ENCODE measurements at places on chromosomes 2 and 18.

DNA sequence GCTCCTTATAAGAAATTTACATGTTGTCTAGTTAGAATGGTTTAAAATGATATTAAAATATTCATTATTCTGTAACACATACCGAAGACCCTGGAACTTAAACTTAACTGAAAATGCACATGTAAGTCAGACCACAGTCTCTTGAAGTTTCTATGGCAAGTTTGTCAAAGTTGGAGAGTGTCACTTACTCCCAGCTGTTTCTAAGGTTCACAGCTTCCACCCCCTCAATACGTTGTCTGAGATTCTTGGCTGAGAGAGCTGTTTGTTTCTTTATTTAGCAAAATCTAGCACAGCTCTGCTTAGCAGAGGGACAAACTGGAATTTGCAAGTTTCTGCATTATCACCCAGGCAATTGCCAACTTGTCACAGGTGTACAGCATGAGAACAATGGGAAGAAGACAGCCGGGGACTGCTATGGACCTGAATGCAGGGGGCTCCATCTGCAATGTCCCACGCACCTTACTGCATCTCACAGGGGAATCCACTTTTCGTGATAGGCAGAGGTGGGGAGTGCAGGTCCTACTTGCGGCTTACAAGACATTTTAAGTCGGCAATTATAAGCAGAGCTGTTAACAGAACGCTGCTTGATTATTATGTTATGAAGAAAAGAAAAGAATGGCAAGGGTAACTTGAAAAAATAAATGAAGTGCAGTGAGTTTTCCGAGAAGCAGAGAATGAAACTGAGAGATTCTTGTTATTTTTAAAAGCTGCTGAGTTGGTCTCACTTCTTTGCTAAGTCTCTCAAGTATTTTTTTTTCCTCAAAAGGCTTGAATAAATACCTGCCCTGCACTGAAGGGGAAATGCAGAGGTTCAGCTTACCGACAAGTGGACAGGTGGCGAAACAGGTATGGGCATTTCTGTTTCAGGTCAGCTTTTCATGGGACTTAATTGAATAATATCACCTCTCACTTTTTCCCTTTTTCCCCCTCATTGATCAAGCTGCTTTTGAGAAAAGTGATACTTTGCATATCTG lies 1072.1 kb upstream of the FANCL start:
- no peak for DNase-seq

DNA sequence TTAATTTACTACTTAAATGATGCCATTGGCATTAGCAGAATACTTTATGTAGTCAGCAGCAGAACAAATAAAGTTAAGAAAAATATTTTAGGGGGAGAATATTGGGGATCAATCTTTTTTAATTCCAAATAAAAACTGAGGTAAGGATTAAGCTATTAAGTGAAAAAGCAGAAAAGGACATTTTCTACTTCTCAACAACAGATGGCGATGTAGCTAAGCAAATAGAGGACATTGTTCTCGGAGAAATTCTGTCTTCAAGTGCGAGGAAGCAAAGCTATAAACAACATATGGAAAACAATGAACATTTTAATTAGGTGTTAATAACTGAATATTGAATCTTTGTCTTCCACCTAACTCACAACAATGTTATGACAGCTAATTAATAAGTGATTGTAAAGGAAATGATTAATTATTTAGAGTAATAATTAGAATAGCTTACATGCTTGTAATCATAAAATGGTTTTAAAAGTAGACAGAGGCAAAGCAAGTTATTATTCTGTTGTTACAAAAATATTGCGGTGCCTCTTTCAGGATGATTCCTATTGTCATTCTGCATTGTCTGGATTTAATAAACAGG lies 32.9 kb upstream of the CCDC93 start:
- DNase-seq = no peak

GRCh38 chr2:186183406-186183805 lies 302.7 kb upstream of the ZC3H15 start:
- no peak for DNase-seq

DNA sequence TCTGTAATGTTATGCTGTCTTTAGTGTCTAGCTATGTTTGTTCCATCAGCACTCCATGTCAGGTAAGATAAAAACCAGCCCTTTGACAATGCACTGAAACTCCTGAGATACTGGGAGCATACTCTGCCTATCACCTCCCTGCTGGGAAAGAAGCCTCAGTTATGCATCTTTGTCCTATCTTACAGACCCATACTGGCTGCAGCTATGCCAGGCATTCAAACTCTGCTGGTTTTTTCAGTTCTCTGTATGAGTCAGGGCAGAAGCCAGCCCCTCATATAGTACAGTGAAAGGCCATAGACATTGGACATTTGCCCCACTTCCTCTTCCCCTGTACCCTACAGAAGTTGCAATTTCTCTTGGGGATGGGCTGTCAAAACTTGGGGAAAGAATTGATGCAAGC lies 181.1 kb upstream of the RGPD4 start:
- DNase-seq = no peak

DNA sequence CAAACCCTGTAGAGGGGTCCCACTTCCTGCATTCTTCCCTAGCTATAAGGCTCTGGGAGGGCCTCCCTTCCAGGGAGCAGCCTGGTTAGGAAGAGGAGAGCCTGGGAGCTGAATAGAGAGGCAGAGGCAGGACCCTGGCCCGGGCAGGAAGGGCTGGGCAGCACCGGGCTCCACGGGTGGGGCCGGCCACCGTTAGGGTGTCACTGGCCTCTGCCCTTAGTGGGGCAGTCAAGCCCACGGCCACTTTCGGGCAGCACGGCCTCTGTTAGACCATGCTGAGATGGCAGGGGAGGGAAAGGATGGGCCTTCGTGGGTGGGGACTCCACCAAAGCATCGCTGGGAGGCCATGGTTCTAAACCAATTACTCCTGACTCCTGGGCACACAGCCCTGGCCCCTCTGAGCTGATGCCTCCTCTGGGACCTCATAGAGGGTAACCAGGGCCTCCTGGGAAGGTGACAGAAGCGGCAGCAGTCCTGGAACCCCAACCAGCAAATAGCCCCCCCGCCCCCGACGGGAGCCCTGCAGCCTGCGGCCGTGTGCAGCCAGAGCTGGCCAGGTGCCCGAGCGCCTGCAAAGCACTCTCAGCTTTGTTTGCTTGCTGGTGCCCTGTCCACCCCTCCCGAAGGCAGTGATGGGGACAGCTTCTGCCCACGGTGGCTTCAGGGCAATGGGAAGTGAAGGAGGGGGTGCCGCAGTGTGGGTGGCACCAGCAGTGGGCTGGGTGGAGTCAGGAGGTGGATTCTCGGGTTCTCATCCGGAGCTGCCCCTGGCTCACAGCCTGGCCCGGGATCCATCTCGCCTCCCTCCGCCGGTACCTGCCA lies 16.3 kb upstream of the HPCAL1 start:
- DNase-seq = no peak

DNA sequence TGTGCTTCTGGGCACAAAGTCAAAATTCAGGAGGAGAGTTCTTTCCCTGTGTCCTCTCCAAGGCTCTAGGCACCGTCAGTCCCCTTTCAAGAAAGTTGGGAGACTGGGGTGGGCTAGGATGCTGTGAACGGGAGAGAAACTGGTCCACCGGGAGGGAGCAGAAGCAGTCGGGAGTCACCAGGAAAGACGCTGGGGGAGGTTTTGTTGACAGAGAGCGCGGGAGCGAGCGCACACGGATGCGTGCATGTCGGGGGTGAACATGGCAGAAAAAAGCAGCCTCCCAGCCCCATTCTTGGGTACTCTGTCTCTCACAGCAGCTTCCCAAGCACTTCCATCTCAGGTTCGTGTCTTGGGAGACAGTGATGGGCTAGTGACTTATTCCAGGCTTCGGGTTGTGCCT lies 97.1 kb upstream of the PXDN start:
- no peak for DNase-seq

DNA sequence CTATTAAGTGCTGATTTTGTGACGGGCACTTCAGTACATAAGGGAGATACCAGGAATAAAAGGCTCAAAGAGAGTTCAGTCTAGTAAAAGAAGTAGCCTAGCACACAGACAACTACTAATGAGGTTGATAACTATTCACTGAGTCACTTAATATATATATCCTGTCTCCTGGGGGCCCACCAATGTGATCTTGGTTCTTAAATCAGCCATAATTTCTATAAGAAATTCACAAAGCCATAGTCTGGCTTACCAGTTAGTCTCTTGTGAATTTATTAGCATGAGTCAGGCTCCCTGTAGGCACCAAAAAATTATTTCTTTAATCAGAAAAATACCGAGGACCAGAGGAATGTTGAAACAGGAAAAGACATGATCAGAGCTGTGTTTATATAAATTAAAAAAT lies 10.4 kb downstream of the KCNE4 start:
- no peak for DNase-seq

Data from T-helper 2 cell (primary cell).